ENCODE measurements at places on chromosomes 5 and 9.

GRCh38 chr9:90095682-90096081 is 490.9 kb downstream of the GADD45G start:
- no peak for DNase-seq

- no peak for DNase-seq
Measured at GRCh38 chr9:107918749-107919148, 429.2 kb upstream of the KLF4 start.

GRCh38 chr5:93099902-93100347 is 481.1 kb downstream of the NR2F1-AS1 start:
- DNase-seq: no peak

GRCh38 chr9:18824095-18824666 is 208.8 kb downstream of the SAXO1 start:
- no peak for DNase-seq

- no peak for DNase-seq
Measured at GRCh38 chr5:127031147-127031862, 947 bp upstream of the MARCHF3 start.

GRCh38 chr9:137774775-137775386 is 102.7 kb upstream of the CACNA1B start:
- DNase-seq: no peak

- no peak for DNase-seq
Measured at GRCh38 chr9:72816666-72817065, 136.2 kb downstream of the ALDH1A1 start.
